Stomach (tissue), 19 donors: ENCODE measurements at places on chromosomes 7 and 10. TPM values are rescaled to one million over a fixed set of nuclear protein-coding genes. Genes with fewer than 3 reads are reported as not detected.

Gene SH2D4B
- 0.18 TPM for total RNA-seq

DNA sequence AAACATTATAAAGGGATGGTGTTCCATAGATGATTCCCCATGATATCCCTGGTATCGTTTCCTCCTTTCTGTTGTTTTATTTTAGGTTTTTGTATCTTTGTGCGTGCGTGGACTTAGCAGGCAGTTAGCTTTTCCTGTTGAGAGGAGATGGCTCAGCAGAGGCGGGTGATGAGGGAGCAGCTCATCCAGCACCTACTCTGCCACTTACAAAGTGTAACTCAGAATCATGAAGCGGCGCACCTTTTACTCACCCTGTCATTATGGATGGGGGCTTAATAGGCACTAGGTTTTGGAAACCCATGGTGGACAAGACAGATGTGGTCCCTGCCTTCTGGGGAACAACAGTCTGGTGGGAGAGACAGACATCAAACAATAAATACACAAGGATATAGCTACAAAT lies 17.1 kb downstream of the FAM241B start:
- DNase-seq, result no peak

DNA sequence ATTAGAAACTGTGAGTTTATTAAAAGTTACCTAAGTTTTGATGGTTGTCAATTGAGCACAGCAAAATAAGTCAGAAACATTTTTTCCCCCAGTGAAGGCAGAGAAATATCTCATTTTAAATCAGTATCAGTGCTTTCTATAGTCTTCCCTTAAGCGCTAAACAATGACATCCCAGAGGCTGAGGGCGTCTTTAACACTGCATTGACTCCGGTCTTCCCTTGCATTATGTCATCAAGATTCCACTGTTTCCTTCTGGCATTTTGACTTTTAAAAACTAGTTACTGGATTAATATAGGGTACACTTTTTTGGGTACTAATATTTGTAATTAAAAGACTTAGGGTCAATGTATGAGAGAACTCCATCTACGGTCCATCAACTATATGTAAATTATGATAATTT lies 3.9 kb downstream of the GLUD1 start:
- no peak for DNase-seq

DNA sequence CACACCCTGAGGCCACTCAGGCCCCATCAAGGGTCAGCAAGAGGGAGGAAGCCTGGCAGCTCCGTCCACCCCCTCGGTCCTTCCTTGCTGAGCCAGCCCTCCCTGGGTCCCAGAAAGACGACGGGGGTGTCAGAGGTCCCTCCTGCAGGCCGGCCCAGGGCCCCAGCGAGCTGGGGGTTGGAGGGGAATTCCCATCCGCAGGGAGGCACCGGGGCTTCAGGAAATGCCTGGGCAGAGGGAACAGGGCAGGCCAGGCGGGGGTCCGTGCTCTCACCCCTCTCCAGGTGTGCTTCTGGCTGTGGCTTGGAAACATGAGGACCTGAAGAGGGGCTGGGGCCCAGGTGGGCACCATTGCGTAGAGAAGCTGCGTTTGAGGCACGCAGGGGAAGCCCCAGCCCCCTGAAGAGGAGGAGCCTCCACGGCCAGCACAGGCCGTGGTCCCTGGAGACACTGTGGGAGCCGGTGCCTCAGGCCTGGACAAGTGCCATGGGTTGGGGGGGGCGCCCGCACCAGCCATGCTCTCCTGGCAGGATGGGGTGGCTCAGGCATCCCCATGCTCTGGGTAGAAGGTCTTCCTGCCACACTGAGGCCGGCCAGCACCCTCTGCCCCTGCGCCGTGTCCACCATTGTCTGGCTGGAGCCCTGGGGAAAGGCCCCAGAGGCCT lies 66.7 kb downstream of the PDGFA start:
- DNase-seq, result no peak

DNA sequence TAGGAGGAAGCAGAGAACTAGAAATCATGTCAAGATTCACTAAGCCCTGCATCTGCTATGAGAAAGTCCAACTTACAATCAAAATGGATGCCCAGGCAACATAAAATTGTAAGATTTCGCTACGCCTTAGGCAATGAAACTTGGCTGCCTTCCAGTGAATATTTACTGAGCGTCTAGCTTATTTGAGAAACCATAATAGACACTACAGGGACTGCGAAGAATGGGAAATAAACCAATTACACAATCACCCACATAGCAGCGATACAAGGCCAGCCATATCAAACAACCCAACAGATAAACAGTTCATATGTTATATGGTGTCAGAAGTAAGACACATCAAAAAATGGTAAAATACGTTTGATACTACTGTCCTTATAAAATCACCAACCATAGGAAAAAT lies 545.0 kb upstream of the C7orf33 start:
- DNase-seq, result no peak

DNA sequence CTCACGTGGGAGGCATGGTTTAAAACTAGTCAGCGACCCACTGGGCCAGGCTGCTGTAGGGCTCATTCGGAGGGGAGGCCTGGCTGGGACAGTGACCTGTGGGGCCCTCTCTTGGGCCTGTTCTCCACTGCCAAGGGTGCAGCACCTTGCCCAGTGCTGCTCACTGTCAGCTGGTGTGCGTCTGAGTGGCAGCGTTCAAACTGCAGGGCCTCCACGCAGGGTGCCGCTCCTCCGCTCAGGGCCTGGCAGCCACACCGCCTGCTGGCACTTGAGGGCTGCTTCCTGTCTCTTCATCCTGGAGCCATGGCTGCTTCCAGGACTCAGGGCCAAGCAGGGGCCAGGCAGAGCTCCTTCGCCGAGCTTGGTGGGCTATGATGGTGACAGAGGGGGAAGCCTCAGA lies 18.3 kb downstream of the ADAMTS14 start:
- DNase-seq, result no peak
